ENCODE measurements at places on chromosomes 11 and 22.

DNA sequence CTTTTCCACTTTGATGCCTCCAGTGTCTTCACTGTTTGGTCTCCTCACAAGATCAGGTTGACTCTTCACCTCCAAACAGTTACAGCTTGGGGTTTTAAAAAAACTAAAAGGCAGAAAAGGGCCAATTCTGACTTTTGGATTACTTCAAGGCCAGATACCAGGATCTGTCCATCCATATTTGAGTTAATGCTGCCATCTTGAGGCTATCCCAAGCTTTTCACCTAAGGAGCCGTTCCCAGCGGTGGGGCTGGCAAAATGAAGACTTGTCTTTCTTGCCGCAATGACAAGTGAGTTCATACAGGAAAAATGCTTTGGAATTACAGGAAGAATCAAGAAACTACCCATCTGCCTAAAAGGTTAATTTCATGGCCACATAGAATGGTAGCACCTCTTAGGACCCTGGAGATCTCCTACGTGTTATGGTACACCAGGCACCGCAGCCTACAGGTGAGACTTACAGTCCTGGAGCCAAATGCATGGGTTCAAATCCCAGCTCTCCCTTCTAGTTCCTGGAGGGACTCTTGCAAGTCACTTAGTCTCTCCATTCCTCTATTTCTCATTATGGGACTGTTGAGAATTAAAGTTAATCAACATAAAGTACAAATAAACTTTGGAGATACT, 6.0 kb upstream of the OR5B21 start:
- DNase-seq, result no peak

DNA sequence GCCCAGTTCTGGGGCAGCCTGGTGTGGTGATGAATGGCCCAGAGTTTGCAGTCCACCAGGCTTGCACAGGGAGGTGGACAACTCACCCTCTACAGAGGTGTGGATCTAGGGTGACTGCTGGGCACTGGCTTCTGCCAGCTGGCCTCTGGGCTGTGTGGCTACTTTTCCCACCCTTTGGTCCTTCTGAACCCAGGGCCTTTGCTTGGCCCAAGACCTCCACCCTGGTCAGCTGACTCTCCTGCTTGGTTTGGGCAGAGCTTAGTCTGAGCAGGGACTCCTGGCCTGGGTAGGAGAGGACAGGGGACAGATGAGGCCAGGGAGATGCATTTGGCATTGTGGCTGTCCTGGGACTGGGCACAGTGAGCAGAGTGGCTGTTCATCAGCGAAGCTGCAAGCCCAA, 83.0 kb upstream of the SHANK2 start:
- no peak for DNase-seq

DNA sequence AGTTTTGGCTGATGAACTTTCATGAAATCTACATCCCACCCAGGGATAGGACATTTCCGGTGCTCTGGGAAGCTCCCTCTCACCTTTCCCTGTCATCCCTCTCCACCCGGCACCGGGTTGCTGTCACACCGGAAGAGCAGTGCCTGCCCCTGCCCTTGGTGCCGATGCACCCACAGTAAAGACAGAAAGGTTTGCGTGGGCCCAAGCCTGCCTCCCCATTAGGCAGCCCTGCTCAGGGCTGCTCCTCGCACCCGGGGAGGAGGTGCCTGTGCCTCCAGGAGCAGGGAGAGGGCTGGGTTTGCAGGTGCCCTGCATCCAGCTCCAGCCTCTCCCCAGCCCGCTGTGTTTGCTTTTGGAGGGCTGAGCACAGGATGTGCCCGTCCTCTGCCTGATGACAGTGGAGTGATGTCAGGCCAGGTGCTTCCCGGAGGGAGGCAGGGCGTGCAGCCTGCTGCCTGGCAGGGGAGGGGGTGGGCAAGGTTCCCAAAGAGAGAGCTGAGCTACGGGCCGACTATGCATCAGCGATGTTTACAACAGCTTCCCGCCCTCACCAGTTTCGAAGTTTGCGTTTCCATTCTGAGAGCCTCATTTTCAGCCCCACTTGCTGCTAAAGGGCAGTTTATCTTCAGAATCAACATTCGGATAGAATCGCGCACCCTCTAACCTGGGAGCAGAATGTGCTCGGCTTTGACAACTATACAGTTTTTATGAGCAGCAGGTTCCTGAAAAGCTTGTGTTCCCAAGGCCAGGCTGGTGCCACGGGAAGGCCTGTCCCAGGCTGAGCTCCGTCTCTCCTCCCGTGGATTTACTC, 83.2 kb upstream of the CLDN5 start:
- no peak for DNase-seq

- DNase-seq, result no peak
These were observed 11.8 kb downstream of the RCOR2 start for GRCh38 chr11:63905179-63905578.

DNA sequence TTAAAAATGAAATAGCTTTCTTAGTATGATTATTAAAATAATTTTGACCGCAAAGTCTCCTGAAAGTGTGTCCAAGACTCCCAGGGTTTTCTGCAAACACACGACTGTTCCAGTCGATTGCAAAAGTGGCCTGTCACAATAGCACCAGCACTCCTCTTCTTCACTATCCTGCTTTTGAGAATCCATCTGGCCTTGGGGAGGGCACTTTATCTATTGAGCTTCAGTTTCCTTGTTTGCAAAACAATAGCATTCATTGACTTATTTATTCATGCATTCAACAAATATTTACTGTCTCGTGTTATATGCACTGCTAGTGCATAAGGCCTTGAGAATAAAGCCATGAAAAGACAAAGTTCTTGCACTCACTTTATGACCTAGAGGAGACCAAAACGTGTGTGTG, 96.2 kb upstream of the NTM start:
- no peak for DNase-seq

DNA sequence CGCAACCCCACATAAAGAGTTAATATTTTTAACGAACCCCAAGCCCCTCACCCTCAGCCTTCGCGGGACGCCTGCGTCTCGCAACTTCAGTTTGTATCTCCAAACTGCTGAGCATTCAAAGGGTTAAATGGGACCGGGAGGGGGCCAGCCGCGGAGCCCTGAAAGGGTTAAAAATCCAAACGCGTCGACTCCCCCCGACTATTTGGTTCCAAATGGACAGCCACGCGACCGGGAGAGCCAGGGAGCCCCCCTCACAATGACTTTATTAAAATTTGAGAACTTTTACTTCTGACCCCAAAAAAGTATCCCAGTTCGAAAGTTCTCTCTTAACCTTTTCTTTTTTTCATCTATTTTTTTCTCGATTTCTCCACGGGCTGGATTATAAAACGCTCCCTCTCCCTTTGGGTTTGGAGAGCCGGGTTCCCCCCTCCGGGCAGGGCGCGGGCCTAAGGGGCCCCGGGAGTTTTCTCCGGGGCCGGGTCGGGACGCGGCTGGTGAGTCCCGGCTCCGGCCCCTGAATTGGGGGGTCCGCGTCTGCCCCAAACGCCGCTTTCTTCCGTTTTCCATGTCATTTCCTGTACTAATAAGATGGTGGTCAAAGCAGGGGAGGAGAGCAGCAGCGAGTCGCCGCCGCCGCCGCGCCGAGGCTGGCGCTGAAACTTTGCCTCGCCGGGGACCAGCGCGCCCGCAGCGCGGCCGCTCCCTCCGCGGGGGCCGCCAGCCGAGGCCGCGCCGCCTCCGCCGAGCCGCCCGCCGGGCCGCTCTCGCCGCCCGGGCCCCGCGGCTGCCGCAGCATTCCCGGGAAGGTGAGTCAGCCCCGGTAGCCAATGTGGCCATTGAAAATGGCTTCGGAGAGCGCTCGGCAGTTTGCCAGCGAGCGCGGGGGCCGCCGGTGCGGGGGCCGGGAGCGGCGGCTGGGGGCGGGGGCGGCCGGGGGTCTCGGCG, at the start of gene PRDM11:
Gene PRDM11 (plus strand): TSS at position 568 of the 945 bp plus-strand sequence. CDS start 35,128 bp downstream, outside the sequence.
- no peak for DNase-seq

DNA sequence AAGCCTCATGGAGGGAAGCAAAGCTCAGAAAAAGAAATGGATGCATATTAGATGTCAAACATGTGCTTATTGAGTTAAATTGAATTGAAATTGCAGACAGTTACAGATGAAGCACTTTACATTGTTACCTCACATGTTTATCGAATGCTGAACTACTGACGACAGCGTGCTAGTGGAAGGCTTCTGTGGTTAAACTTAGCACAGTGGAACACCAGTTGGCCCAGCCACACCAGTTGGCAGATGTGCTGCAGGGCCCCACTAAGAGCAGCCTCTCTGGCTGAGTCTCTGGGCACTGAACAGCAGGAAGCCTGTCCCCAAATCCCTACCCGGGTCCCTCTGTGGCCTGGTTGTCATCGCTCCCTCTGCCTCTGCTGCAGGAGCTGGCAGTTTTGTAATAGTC, 242.1 kb downstream of the NTM start:
- no peak for DNase-seq

DNA sequence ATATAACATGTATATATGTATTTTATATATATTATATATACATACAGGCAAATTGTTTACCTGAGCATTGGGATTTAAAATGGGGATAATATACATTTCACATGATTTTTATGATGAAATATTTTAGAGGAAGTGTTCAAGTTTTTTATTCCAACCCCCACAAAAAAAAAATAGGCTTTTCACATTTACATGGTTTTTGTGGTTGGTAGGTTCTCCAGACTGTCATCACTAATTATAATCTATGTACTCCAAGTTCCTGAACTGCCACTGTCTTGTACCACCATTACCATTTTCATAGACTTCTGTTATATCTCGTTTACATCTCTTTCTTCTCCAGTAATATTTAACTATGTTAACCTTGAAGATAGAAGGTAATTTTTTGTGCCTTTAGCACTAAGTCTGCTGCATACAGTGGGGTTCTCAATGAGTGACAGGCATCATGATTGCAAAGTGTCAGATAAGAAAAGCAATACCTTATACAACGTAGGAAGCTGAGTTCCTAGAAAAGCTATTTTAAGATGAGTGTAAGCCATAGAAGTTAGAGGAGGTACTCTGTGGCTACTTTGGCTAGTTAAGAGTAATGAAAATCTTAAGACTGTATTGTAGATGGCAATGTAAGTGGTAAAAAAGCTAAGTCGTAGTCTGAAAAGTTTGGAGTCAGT, 5.2 kb downstream of the TMEM126A start:
- no peak for DNase-seq

DNA sequence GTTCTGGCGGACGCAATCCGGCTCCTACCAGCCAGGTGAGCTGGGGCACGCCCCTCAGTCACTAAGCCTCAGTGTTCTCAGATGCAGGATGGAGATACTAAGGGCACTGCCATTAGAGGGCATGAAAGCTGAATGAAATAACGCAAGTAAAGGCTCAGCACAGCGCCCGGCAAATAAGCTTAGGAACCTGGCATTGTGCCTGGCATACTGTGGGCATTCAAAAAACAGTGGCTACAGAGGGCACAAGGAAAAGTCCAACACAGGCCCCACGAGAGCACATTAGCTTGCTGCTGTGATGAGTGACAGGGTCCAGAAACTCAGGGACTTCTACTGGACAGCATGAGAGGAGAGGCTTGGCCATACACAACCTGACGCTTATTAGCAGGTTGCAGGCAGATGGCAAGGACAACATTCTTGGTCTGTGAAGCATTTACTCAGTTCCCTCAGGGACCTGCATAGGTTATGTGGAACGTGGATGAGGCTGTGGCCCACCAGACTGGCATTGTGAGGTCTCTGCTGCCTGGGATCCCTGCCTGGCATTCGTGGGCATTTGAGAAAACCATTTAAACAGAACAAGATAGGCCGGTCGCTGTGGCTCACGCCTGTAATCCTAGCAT, 12.2 kb downstream of the TXN2 start:
- no peak for DNase-seq

DNA sequence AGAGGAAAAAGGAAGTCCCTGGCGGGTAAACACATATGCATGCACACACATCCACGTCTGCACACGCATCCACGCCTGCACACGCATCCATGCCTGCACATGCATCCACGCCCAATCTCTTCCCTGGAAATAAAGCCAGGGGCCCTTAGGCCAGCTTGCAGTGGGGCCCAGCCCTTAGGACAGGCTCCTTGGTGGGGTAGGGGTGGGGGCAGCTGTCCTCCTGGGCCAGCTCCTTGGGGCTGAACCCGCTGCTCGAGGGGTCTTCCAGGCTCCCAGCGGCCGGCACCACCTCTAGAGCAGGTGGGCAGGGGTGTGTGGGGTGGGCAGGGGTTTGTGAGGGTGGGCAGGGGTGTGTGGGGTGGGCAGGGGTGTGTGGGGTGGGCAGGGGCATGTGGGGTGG, 1.9 kb downstream of the C11orf21 start:
- no peak for DNase-seq

DNA sequence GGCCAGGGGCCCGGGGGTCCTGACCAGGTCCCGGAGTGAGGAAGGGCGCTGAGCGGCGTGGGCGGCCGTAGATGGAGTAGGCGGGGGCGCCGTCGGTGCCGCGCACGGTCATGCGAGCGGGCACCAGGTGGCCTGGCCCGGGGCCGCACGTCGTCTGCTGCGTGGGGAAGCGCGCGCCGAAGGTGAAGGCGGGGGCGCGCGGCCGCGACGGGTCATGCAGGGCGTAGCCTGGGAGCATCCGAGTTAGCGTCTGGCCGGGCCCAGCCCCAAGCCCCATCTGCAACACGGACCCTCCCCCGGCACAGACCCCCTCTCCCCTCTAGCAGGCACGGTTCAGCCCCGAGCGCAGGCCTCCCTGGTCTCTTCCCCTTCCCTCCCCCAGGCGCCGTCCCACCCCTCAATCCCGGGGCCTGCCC, 1.7 kb upstream of the TYMP start:
- no peak for DNase-seq

- no peak for DNase-seq
These were observed 1033.9 kb downstream of the TBC1D22A start for GRCh38 chr22:47796128-47796908.

- DNase-seq, result no peak
These were observed 615 bp downstream of the FADS3 start for GRCh38 chr11:61890529-61891330.

- no peak for DNase-seq
These were observed 39.2 kb upstream of the SLN start for GRCh38 chr11:107751082-107751481.

GRCh38 chr11:2186669-2187279, 15.2 kb upstream of the TH start:
- DNase-seq, result no peak

- DNase-seq, result no peak
These were observed 38.1 kb downstream of the COA4 start for GRCh38 chr11:73838443-73839122.

DNA sequence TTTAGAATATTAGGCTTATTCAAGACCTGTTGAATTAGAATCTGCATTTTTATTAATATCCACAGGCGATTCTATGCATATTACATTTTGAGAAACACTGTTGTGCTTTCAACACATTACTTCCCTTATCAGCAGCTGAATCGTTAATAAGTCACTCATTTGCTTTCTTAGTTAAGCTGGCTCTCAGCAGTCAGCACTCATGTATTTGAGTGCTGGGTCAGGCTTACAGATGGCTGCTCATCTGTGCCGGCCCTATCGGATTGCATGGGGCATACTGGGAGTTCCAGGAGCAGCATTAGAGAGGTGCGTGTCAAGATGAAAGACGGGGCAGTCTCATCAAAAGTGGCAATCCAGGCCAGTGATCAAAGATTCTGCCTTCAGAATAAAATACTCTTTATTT, 10.8 kb upstream of the OR51L1 start:
- DNase-seq, result no peak

DNA sequence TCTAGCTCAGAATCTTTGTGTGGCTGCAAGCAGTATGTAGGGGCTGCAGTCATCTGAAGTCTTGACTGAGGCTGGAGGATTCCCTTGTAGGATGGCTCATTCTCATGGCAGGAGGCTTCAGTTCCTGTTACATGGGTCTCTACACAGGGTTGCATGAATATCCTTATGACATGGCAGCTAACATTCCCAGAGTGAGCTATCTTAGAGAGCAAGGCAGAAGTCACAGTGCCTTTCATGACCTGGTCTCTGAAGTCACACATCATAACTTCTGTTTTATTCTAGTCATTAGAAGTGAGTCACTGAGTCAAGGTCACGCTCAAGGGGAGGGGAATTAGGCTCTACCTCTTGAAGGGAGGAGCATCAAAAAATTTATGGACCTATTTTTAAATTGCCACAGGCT, 10.3 kb upstream of the SPON1 start:
- no peak for DNase-seq

GRCh38 chr11:38169286-38169685, 1571.2 kb upstream of the RAG2 start:
- DNase-seq, result no peak
